Small intestine (tissue), 16 donors: ENCODE measurements at places on chromosomes 7 and 10. TPM values are rescaled to one million over a fixed set of nuclear protein-coding genes. Genes with fewer than 3 reads are reported as not detected.

CCDC3 gene
- 8.7 TPM for polyA plus RNA-seq

TEX36 gene
- polyA plus RNA-seq = not detected

PLA2G12B gene
- 31.5 TPM for polyA plus RNA-seq

PAPSS2 gene
- 90.5 TPM for polyA plus RNA-seq

SEMA4G gene
- 147 TPM for polyA plus RNA-seq
